ENCODE measurements at places on chromosomes 2 and 18.
A peak's percentile ranks its signal among the peaks of the same experiment; 100 is the strongest.

GRCh38 chr18:9364242-9364641 lies 29.7 kb downstream of the TWSG1 start:
- DNase-seq = no peak

GRCh38 chr2:65436824-65437221 lies 4.4 kb upstream of the SPRED2 start:
- peak; percentile 89 for DNase-seq

GRCh38 chr2:38485734-38486133 lies 108.7 kb upstream of the ATL2 start:
- DNase-seq = peak; percentile 63

GRCh38 chr2:147499785-147500184 lies 345.0 kb upstream of the ACVR2A start:
- no peak for DNase-seq

- DNase-seq = peak; percentile 18
Observed at GRCh38 chr18:6543330-6543908, 128.7 kb upstream of the L3MBTL4 start.

DNA sequence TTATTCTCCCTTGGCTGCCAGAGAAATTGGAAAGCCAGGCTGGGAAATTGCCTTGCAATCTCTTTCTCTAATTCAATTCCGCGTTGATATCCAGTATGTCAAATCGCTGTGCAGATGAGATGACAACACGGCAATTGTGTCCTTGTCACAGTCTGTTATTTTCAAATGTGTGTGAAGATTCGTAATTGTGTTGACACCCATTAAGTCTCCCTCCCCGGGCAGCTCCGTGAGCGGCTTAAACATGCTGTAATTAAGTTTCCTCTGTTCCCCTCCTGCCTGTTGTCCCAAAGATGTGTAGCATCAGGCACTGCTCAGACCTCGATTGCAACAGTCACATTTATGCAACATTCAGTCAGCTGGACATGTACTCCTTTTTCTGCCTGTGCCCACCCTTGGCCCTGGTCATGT lies 209.5 kb downstream of the LPIN1 start:
- no peak for DNase-seq

GRCh38 chr2:1360144-1360543 lies 53.1 kb upstream of the TPO start:
- no peak for DNase-seq

DNA sequence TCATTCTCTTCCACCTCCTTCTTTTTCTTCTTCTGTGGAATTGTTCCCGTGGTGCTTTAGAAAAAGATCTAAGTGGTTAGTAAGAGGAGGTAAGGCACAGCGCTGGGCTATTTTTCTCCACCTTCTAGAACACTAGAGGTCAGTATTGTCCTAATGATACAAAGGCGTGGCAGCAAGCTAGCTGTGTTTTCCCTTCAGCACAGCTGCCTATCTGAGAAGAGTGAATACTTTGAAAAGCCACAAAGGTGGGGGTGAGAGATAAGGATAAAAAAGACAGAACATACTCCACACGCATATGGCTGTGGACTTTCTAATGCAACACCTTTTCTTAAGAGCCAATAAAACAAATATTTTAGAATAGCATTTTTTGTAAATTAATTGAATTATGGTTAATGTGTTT lies 2.1 kb downstream of the CNTNAP5 start:
- DNase-seq = peak; percentile 67

DNA sequence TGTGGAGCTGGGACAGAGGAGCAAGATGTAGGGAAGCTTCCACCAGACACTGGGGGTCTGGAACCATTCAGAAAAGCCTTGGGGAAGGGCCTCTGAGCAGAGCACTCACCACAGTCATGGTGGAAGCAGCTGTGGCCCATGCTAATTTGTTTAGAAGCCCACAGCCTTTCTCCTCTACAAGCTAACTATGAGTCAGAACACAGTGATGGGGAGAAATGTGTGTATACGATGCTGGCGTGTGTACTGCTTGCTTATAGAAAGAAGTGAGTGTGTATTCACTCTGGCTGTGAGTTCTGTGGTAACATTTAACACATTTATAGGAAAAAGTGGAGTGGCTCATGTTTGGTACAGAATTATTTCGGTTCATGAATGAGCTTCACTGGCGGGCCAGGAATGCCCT lies 157.0 kb upstream of the ACAA2 start:
- no peak for DNase-seq

DNA sequence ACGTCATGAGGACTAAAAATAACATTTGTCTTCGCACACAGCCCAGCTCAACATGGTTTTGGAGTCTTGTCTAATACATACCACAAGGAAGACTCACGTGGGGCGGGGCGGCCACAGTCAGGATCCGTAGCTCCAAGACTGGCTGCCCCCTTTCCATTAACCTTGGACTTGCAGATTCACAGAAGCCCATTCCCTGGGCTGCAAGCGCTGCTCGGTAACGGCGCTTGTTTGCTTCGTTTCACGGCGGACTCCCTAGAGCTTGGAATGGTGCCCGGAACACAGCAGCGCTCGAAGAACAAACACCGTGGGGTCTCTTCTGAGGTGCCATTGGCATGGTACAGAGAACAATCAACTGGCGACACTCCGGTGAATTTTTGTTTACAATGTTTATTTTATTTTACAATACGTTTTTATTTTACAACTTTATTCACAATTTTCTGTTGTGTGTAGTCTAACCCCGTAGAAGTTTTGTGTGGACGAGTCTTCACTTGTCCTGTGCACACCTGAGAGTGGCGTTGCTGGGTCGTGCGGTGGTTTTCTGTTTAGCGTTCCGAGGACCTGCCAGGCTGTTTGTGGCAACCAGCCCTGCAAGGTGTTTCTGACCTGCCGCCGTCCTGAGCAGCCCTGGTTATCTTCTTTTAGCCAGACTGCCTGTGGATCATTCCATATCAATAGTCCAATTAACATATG lies 126.5 kb downstream of the GALR1 start:
- no peak for DNase-seq

DNA sequence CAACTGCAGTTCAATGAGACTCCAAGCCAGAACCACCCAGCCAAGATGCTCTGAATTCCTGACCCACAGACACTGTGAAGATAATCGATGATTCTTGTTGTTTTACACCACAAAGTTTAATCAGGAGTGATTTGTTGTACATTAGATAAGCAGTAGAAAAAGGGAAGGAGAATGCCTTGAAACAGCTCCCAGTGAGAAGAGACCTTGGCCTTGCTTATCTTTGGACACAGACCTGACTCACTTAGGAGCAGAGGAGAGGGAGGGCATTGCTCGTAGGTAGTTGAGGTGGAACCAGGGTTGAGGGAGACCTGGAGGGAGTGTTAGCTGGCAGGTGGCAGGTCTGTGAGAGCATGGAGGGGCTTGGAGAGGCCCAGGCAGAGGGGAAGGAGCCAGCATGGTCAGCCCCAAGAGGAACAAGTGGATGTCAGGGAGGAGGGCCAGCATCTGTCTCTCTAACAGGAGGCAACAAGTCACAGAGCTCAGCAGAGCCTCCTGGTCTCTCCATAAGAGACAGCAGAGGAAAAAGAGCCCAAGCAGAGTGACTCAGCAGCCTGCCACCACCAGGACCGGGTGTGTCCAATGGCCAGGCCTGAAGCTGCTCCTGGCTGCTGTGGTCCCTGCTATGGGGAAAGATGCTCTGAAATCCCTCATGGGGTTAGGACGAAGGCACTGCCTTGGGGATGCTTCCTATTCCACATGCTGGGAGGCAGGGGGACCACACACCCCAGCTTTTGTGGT lies 161.6 kb upstream of the CAPN13 start:
- DNase-seq = no peak

DNA sequence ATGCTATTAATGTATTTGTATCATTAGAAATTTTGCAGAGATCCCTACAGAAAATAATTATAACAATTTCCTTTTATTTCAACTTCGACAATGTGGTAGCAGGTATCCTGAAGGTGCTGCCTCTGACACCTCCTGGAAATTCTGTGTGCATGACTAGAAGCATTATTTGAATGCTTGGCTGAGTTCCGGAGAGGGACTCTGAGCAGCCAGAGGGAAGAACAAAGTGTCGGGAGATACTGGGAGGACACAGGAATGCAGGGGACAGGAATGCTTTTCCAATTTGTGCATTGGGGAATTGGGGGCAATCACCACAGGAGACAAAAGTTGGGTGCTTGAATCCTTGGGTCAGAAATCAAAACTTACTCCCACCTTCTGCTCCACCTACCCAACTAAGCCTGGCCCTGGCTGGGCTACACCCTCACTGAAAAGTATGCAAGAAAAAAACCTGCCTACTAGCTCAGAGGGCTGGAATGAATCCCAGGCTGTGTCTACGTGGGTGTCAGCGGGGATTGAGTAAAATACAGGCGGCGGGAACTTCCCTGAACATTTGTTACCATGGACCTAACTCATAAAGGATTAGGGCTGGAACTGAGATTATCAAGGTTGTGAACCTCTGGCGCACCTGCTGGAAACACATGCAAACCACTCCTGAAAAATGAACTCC lies 299.3 kb downstream of the SOX11 start:
- DNase-seq = no peak

- DNase-seq = no peak
Observed at GRCh38 chr2:37630301-37630700, 41.1 kb downstream of the CDC42EP3 start.

DNA sequence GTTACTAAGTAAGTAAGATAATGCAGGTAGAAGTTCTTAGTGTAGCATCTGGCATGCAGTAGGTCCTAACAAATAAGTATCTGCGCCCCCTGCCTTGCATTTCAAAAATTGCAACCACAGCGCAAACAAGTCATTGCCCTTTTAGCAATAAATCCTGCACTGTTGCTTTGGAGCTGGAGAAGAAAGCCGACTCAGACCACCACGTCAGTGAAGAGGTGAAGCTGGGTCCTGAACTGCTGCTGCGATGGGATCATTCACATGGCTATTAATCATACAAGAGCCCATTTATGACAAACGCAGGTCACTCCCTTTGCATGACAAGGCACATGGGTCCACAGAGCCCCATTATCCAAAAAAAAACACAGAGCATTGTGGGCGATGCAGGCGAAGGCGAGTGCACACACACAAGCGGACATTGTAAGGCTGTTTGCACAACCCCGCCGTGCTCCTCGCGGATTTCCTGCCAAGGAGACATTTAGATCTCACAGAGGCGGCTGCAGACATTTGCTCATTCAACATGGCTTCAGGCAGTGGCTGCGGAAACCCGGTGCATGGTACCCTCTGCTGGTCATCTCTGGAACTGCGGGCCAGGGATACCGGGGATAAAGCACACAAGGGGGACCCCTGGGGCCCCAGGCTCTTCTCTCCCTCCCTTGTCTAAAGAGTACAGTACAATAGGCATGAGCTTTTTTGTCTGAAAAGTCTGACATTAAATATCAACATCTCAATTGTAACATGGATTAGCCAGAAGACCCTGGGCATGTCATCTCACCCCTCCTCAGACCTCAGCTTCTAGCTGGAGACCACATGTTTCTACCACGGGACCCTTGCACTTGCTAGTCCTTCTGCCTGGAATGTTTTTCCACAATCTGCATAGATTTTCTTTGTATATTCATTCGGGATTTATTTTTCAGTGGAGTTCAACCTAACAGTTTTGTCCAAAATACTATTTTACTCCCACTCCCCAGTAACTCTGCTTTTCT lies 56.7 kb downstream of the CYRIA start:
- peak; percentile 78 for DNase-seq

- DNase-seq = no peak
Observed at GRCh38 chr2:102273619-102274211, 37.6 kb upstream of the IL1RL1 start.

- DNase-seq = no peak
Observed at GRCh38 chr18:77130229-77131099, 2.1 kb downstream of the MBP start.

GRCh38 chr2:218729640-218730039 lies 19.0 kb downstream of the TTLL4 start:
- no peak for DNase-seq

GRCh38 chr2:151756820-151757219 lies 22.5 kb upstream of the NEB start:
- no peak for DNase-seq

DNA sequence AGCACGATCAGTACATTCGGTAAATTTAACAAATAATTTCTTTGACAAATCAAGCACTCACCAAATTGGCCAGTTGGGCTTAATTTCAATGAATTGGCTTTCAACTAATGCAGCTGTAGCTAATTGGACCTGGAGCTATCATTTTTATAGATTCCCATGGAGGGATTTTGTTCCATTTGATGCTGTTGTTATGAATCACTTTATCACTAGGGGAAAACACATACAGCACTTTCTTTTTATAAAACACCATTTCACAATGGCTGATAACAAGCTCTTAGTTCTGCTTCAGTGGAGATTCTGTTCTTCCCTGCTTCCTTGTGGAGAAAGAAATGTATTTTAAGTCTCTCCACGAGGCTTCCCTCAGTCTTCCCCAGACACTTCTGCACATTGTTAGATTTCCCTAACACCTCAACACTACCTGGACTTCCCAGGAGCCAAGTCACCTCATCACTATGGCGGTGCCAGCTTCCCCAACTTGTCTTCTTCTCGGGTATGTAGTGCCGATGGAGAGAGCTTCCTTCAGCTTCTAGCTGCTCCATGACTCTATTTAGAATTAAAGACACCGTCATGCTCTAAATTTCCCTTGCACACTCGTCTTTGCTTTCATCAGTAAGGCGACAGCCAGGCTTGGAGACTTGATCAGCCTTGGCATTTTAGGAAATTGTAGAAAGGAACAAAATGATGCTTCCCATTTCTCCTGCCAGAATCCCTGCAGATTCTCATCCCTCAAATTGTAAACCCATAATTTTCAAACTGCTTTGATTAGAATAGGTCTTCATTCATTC lies 72.0 kb downstream of the INPP5D start:
- no peak for DNase-seq

DNA sequence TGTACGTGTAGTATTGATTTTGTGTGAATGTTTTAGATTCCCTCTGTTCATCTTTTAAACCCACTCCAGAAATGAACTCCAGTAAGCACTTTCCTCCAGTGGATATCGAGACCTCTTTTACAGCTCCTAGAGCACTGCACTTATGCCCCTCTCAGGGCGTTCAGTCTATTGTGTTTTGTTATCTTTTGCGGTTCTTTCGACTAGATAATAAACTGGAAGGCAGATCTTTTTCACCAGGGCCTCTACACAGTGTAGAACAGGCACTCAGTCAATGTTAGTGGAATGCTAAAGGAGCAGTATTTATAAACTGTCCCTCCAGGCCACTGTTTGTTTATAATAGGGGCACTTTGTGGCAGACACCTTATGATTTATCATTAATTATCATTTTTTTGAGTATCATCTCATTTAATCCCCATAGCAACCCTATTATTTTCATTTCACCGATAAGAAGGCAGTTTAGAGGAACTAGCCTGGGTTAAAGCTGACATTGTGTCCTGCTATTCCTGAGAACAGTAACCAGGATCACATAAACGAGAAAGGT lies 742 bp upstream of the SOS1 start:
- DNase-seq = no peak
